GM04504 (cell line): ENCODE measurements at places on chromosomes 7 and 10.

DNA sequence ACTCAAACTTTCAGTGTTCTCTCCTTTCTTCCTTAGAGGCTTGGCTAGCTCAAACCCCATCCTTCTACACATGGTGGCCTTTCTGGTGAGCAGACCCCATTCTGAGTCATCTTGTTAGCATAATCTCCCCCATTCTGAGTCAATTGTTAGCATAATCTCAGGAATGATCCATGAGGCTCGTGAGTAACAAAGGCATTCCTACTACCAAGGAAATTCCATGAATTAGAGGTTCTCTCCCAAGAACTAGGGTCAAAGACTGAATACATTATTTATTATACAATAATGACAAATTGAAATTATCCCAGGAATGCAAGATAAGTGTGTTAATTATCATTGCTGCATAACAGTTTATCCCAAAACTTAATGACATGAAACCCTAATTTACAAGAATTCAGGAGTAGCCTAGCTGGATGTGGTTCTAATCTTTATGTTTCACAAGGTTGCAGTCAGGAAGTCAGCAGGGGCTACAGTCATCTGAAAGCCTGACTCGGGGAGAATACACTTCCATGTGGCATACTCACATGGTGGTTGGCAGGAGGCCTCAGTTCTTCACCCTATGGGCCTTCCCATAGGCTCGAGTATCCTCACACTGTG lies 100.2 kb downstream of the MMRN2 start:
- peak; percentile 26 for DNase-seq

- DNase-seq = no peak
Observed at GRCh38 chr7:157352516-157352915, 15.7 kb downstream of the DNAJB6 start.

GRCh38 chr10:34702982-34703381 lies 112.1 kb downstream of the PARD3 start:
- DNase-seq = no peak

GRCh38 chr10:104906112-104906511 lies 265.0 kb downstream of the SORCS3 start:
- no peak for DNase-seq

DNA sequence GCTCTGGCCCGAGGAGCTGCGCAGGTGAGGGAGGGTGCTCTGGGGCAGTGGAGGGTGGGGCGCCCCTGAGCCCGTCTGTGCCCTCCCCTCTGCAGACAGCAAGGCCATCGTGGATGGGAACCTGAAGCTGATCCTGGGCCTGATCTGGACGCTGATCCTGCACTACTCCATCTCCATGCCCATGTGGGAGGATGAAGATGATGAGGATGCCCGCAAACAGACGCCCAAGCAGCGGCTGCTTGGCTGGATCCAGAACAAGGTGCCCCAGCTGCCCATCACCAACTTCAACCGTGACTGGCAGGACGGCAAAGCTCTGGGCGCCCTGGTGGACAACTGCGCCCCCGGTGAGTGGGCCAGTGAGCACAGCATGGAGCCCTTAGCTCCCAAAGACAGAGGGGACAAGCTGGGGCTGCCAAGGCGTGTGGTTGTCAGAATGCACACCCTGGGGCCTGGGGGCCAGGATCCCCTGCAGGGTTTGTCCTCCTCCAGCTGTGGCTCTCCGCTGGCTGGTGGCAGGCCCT lies 5.1 kb downstream of the FLNC start:
- no peak for DNase-seq

GRCh38 chr10:68647672-68648341 lies 73.2 kb upstream of the CCAR1 start:
- peak; percentile 84 for DNase-seq

- no peak for DNase-seq
Observed at GRCh38 chr7:108335269-108335918, 120.8 kb downstream of the NRCAM start.

- DNase-seq = no peak
Observed at GRCh38 chr7:73703757-73704639, 15.5 kb downstream of the STX1A start.

GRCh38 chr10:122699796-122700455 lies at the start of gene C10orf120:
C10orf120 (minus strand) TSS chr10:122699846; CDS start chr10:122699790, 56 bp downstream.
- DNase-seq = no peak

GRCh38 chr7:44811571-44811970 lies 15.1 kb downstream of the PPIA start:
- no peak for DNase-seq

DNA sequence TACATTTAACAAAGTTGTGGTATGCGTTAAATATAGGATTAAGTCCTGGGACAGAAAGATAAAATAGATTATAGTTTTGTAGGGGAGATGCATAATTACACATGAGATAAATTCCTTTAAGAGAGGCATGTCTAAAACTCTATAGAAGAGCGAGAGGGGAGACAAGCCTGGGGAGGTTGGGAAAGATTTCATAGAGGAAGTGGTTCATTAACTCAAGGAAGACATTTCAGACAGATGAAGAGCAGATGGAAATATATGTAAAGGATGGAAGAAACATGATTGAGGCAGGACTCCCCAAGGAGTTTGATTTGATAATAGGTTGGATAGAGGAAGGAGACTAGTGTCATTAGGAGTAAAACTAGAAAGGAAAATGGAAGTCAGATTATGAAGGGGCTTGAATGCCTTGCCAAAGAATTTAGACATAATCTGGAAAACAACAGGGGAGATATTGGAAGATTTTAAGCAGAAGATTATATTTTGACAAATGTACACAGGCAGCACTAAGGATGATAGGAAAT lies 96.1 kb downstream of the PHTF2 start:
- no peak for DNase-seq

GRCh38 chr7:127754457-127754856 lies 102.5 kb downstream of the SND1 start:
- DNase-seq = no peak

DNA sequence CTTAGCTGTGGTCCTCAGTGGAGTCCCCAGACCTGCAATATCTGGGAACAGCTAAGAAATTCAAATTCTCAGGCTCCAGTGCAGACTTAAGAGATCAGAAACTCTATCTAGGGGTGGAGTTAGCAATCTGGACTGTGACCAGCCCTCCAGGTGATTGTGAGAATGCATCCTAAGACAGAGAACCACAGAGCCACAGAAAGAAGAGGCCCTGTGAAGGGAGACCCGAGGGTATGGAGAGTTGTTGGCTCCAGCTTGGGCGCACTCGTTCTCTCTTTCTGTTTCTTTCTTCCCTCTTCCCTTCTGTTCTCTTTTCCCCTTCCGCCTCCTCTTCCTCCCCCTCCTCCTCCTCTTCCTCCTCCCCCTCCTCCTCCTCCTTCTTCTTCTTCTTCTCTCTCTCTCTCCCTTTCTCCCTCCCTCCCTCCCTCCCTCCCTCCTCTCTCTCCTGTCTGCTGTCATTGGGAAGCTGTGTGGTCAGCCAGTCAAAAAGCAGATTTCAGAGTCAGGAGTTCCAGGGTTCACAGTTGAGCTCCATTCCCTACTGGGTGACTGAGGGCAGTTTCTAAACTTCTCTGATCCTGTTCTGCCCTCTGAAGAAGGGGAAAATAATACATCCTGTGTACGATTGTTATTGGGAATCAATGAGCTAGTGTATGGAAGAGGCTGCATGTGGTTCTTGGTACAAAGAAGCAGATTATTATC lies 62.1 kb upstream of the STEAP1B start:
- no peak for DNase-seq

- DNase-seq = no peak
Observed at GRCh38 chr7:131370523-131370968, 42.9 kb downstream of the MKLN1 start.

DNA sequence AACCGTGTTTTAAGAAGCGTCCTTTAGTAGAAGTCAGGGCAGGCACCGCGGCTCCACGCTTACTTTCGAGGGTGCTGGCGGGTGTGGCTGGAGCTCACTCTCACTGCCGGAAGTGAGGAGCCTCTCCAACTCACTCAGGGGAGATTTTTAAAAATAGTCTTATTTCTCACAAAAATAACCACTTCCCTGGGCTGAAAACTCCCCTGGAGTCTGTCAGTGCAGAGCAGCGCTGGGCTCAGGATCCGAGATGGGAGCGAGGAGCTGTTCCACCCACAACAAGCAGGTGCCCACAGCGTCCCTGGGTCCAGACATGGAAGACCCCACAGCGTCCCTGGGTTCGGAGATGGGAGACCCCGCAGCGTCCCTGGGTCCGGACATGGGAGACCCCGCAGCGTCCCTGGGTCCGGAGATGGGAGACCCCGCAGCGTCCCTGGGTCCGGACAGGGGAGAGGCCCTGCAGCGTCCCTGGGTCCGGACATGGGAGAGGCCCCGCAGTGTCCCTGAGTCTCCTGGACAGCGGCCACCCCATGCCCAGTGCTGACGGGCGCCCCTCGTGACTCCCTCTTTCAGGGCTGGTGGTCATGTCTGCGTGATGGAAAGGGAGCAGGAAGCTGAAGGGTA lies 51.2 kb downstream of the VIPR2 start:
- no peak for DNase-seq

DNA sequence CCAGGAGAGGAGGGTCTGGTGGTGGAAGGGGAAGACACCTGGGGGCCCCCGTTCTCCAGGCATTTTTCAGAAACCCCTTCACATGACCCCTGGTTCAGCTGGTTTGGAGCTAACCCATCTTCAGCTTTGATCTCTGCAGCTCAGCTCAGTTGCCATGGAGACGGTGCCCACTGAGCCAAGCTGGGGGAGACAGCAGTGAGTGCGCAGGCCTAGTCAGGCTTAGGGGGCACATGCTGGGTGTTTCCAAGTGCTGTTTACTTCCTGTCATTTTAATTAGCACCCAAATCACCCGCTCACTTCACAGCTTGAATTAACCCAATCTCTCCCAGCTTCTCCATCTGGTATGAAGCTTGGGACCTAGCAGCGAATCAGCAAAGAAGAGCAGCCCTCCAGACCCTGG lies 9.0 kb downstream of the SPOCK2 start:
- DNase-seq = no peak

GRCh38 chr10:78539247-78539766 lies 505.6 kb downstream of the RPS24 start:
- no peak for DNase-seq

DNA sequence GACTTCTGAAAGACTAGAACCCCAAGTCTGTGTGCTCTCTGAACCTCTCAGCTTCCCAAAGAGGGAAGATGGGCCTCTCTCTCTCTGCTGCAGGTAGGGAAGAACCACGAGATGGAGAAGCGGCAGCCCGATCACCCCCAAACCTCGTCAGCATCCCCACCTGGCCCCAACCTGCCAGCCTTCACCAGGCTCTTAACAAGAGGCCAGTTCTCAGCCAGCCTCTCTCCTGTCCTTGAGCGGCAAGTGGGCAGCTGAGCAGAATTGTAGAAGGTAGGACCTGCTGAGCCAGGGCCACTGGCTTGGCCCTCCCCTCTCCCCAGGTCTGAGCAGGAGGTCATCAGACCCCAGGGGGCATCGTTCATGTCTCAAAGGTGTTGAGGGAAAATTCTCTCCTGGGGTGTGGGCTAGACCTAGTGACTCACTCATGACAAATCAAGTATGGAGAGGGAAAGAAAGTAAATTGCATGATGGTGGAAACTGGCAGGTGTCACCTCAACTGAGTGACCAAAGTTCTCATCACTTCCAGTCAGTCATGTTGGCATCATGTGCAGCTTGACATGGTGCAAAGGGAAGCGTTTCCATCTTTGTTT lies 92.0 kb upstream of the GPR26 start:
- DNase-seq = no peak

GRCh38 chr7:149790146-149790548 lies 16.8 kb upstream of the ZNF467 start:
- DNase-seq = no peak

DNA sequence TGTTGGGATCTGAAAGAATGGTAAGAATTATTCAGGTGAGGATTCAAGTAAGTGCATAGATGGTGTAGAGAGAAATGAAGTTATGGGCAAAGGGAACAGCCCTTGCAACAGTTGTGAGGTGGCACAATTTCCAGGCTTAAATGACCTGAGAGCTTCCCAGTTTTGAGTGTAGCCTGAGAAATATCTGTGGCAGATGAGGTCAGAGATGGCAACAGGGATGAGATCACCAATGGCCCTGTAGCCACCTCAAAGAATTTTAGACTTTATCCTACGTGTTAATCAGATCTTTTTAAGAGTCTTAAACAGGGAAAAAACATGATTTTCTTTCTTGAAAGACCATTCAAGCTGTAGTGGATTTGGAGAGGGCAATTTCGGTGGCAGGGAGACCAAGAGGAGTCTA lies 1.9 kb upstream of the NRF1 start:
- no peak for DNase-seq

GRCh38 chr7:128858380-128859231 lies 4.0 kb upstream of the ATP6V1F start:
- no peak for DNase-seq

GRCh38 chr10:82245906-82246560 lies 371.0 kb downstream of the NRG3 start:
- no peak for DNase-seq

- no peak for DNase-seq
Observed at GRCh38 chr10:88226891-88227290, 356.2 kb downstream of the RNLS start.

DNA sequence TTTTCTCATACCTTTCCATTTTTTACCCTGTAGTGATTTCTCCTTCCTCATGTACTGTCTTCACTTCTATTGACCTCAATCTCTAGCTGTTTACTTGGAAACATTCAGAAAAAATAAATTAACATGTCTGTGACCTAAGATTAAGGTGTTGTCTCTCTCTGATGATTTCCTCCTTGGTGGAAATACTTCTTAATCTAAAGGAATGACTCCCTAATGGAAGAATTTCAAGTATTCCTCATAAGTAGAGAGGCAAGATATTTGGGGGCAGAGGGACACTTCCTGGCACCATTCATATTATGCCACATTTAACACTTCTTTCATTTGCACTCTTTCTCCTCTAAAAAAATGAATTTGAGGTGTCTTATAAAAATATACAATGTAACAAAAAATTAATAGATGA lies 202.8 kb downstream of the NEBL start:
- DNase-seq = no peak

- DNase-seq = peak; percentile 52
Observed at GRCh38 chr7:47088329-47089067, 493.4 kb downstream of the TNS3 start.

- no peak for DNase-seq
Observed at GRCh38 chr7:122883049-122883680, 3.1 kb downstream of the CADPS2 start.

GRCh38 chr7:118076564-118076963 lies 107.4 kb upstream of the LSM8 start:
- DNase-seq = no peak

DNA sequence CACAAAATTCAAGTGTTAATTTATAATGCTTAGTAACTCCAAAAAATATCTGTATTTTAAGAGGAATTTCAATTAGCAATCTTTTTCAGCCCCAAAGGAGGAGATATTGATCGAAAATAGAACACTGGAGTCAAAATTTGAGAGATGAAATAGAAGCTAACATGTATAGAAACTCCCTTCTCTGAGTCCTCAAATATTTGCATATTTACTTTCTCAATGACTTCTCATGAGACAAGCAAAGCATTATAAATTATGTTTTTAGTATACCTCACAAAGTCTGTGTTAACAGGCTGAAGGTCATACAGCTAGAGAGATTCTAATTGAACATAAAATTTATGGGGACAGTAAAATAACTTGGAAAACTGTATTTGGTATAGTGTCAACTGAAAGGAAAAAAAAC lies 260.5 kb downstream of the GPAM start:
- no peak for DNase-seq

GRCh38 chr10:29532256-29532878 lies 102.4 kb downstream of the SVIL start:
- no peak for DNase-seq
